ENCODE measurements at places on chromosomes 1 and 21. TPM values are rescaled to one million over a fixed set of nuclear protein-coding genes. Genes with fewer than 3 reads are reported as not detected.

GRCh38 chr1:114310695-114311271 lies 157.1 kb upstream of the SYT6 start:
- DNase-seq = no peak

The LAMTOR5 gene
- total RNA-seq = 206 TPM

DNA sequence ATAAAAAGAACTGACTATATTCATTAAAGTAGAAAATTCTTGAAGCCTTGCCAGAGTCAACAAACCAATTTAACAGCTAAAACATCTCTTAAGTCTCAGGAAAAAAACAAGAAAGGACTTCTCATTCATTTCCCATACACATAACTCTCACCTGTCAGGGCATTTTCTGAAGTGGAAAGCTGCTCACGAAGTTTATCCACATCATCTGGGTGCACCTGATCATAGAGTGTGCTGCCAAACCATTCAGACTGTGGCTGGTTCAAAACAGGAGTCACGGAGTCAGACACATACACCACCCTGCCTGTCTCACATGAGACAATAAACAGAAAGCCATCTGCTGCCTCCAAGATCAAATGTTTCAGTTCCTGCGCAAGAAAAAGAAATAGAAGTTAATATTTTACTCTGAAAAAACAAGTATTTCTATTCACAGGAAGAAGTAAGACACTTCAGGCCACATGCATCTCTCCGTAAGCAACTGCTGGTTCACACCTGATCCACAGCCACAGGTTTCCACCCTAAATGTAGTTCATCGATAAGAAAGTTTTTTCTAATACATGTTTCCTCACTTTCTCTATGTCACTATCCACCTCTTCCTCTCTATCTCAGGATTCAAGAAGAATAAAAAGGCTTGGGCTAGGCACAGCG lies 28.2 kb upstream of the CTSK start:
- no peak for DNase-seq

The LMOD1 gene
- total RNA-seq = not detected

- no peak for DNase-seq
Observed at GRCh38 chr1:91697416-91697815, 188.5 kb downstream of the TGFBR3 start.
